Suprapubic skin (tissue), 4 donors: ENCODE measurements at places on chromosomes 2 and 18. TPM values are rescaled to one million over a fixed set of nuclear protein-coding genes. Genes with fewer than 3 reads are reported as not detected.

DSEL gene
- total RNA-seq = 6.0 TPM

EVX2 gene
- total RNA-seq = not detected

RFX8 gene
- total RNA-seq = not detected

TMEM198 gene
- total RNA-seq = 1.4 TPM

DNA sequence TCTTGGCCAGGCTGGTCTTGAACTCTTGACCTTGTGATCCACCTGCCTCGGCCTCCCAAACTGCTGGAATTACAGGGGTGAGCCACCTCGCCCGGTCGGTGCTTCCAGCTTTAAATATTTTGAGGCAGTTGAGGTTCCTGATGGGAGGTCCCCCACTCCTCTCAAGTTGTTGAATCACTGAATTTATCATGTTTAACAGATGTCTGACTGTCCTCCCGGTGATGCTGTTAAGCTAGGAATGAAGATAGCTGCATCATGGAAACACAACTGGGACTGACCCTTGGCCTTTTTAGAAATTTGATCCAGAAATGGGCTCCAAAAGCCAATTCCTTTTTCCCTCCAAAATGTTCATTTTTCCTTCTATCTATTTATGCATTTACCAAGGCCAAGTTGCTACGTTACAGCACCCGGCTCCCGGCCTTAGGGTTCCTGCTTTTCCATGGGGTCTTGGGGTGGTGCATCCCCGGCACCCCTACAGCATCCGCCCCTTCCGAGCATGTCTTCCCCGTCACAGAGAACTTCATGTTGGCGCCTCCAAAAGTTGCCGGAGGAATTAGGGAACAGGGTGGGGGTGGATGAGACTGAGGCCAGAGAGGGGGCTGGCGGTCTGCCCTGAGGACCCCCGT, 43.9 kb downstream of the PAX8 start:
- no peak for DNase-seq

- no peak for DNase-seq
These were observed 39.5 kb downstream of the TGOLN2 start for GRCh38 chr2:85288244-85288725.

- DNase-seq = no peak
These were observed 57.3 kb upstream of the RPL31 start for GRCh38 chr2:100944617-100945432.

GRCh38 chr18:21656402-21656801, 44.3 kb downstream of the SNRPD1 start:
- no peak for DNase-seq

DNA sequence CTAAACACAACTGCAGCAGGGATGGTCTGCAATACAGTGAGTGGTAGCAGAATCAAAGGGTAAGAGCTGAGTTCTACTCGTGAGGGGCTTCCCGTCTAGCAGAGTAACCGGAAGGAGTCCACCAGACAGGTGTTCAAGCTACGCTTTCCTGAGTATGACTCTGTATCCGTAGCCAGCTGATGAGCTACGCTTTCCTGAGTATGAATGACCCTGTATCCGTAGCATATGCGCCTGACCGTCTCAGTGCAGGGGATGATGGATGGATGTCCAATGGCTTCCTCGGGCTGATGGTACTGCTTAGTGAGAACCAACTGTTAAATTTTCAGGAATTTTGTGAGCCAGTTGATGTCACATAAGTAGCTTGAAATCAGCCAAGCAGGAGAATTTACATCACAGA, 244.1 kb upstream of the MYT1L start:
- no peak for DNase-seq

- no peak for DNase-seq
These were observed 208.0 kb downstream of the C1D start for GRCh38 chr2:67854798-67855197.

DNA sequence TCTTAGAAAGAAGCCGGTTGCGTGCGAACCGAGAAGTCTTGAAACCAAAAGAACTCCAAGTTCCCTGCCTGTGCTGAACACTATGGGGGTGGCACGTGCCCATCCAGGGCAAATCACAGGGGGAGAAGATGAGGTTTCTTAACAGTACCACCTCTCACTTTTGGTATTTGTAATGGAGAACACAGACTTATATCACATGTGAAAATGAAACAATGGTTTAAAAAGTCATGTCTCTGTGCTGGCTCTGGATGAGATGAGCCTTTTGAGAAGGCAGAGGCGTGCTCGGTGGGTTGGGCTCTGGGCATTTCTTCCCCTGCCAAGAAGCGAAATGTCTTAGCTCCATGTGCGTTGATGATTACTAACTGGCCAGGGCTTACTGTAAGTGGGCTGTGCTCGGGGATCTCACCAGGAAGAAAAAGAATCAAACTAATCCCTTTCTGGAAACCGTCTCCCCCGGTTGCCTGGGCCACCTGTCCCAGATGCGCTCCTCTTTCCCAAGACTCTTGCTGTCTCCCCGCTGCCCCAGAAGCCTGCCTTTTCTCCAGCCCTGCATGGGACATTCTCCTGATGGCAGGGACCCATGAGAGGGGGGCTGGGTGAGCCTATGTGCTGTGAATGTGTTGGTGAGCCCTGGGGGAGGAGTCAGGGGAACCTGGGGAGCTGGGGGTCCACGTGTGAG, 252.9 kb downstream of the PRKCE start:
- DNase-seq = no peak

DNA sequence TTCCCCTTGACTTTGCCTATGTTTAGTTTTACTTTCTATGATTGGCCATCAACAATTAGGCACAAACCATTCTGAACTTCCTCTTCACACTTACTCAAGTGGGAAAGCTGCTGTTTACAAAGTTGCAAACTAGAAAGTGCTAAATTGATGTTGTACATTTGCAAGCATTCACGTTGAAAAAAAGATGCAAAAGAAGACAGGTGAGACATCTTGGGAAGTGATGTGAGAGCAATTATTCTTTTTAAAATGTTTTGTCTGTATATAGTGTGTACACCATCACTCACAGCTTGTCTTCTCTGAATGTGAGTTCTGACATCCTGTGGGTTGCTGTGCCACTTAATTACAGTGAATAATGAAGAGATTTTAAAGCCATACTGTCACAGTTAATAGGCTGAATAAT, 874.1 kb upstream of the LRATD1 start:
- DNase-seq = no peak

DNA sequence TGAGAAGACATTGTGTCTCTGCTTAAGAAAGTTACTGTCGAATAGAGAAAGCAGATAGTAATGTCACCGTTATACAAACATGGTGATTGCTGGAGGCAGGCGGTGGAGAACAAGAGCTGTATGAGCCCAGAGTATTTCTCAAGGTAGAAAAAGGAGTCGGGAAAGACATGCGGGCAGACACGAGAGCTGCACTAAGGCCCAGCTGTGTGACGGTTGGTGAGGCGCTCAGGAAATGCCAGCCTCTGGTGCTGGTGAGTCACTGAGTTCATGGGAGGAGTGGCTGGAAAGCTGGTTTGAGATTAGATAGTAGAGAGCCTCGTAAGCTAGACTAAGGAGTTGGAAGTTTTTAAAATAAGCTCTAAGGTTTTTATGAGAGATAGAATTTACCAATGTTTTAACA, 390.9 kb upstream of the TRIB2 start:
- DNase-seq = no peak

DNA sequence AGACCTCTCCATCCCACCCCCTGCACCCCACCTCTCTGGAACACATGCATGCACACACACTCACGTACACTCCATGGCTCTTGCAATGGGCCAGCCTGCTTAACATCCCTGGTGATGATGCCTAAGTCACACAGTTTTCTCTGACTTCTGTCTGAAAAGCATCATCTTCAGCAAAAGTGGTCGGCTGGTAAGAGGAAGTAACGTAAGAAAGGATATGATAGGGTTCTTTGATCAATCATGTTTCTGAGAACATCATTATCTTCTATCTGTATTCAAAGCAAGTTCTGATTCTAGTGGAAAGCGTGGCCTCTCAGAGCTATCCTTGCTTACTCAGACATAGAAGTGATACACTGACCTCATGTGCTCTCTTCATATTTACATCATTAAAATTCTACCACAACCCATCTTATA, 11.4 kb upstream of the NDUFV2 start:
- DNase-seq = no peak

- DNase-seq = no peak
These were observed 50.5 kb upstream of the TXNDC2 start for GRCh38 chr18:9835113-9835755.

GRCh38 chr2:69917852-69918251, 2.9 kb downstream of the MXD1 start:
- DNase-seq = no peak

DNA sequence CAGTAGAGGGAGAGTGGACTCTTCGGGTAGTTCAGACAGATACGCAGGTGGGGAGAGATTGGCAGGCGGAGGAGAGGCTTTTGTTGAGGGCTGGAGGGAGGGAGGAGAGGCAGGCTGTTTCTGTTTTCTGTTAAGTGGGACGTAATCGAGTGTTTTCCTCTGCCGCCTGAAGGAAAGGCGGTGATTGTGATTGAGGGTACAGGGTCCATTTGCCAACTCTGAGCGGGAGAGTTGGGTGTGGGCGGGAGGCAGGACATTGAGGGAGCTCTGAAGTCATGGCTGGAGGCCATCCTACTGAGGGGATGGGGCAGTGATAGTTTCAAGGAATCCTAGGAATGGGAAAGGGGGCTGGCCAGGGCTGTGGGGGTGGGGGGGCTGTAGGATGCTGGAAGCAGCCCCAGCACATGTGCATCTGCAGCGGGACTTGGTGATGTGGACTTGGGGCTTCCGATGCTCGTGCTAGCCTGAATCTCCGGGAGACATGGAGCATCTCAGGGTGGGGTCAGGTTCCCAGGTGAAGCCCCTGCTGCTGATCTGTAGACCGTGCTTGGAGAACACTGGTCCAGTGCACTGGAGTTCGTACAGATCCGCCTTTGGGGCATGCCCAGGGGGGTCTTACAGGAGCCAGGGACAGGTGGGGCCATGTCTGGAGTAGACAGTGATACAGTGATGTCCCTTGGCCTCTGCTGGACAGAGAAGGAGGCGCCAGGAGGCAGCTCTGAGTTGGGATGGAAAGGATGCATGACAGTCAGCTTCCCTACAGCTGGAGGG, 167.5 kb downstream of the AGAP1 start:
- DNase-seq = no peak

DNA sequence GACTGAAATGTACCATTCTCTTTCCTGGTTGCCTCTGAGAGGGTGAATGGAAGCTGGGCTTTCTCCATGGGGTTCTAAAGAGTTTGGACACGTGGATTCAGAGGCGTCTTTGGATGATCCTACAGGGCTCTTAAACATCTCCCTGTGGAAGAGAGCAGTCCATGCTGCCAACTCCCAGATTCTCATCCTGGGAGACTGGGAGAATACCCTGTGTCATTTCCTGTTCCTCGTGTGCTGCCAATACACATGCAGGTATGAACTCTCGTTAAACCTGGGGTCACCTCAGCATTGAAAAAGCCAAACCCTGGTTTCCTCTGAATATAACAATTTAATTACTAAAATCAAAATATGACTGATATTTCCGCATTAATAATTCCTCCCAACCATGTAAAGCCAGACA, 73.3 kb upstream of the NT5C1B start:
- DNase-seq = no peak

DNA sequence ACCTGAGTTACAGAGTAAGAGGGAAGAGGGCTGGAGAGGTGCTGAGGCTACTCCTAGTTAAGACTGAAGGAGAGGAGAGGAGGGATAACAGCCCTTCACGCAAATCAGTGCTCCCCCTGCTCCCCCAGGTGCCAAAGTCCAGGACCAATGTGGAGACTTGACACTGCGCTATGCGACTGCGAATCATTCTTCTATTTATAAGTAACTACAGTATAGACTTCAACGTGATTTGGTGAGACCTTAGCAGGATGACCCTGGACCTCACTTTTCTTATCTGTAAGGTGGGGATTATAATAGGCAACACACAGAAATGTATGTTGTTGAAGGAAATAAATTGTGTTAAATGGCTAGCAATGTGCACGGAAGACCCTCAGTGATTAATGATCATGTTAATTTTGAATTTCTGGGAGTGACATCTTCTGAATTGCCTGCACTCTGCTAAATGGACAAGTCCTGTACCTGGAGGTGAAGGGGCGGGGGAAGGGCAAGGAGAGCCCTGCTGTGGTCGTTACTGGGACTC, 11.0 kb downstream of the EN1 start:
- DNase-seq = peak; percentile 55

GRCh38 chr2:241775223-241776177, 1.1 kb upstream of the GAL3ST2 start:
- DNase-seq = no peak
